ENCODE measurements at places on chromosomes 2 and 18. TPM values are rescaled to one million over a fixed set of nuclear protein-coding genes. Genes with fewer than 3 reads are reported as not detected.

Gene COL5A2
- 1,030 TPM for total RNA-seq

Gene KIAA2012
- total RNA-seq: 0.03 TPM

Gene FLACC1
- 0.75 TPM for total RNA-seq

Gene CEP192
- total RNA-seq: 37.2 TPM

Gene C1QL2
- not detected for total RNA-seq

DNA sequence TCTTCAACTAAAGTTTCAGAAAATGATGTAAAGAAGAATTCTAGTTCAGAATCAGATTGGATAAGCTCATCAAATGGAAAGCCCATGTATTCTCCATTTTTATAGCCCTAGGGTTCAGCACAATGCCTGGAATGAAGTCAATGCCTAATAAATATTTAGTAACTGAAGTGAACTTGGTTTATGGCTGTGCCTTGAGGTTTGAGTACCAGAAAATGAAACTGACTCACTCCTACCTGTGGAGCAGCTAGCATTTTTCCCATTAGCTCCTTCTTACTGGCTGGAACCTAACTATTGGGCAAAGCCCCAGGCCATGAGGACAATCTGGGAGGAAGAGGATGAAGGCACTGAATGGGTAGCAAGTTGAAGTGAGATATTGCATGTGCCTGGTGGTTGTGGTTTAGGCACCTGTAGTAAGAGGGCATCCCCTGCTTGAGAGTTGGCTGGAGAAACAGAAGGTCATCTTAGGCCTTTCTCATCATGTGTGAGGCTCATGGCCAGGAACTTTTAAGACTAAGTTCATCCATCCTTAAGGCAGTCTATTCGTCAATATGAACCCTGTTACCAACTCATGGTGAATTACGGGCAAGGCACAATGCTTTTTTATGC, 85.0 kb upstream of the LYPD1 start:
- no peaks in the 10 kb centered on the region for H3K36me3 ChIP-seq
- no peaks in the 10 kb centered on the region for H3K27me3 ChIP-seq
- H3K4me1 ChIP-seq: peaks cover 25% of the 10 kb centered on the region
- no peak for DNase-seq

- H3K36me3 ChIP-seq: no peaks in the 10 kb centered on the region
- H3K4me3 ChIP-seq: no peak overlapping the region
- no peak overlapping the region for H3K27ac ChIP-seq
- peaks cover 47% of the 10 kb centered on the region for H3K4me1 ChIP-seq
- DNase-seq: peak; percentile 29
Measured at GRCh38 chr2:180519276-180519675, 461.1 kb upstream of the UBE2E3 start.

DNA sequence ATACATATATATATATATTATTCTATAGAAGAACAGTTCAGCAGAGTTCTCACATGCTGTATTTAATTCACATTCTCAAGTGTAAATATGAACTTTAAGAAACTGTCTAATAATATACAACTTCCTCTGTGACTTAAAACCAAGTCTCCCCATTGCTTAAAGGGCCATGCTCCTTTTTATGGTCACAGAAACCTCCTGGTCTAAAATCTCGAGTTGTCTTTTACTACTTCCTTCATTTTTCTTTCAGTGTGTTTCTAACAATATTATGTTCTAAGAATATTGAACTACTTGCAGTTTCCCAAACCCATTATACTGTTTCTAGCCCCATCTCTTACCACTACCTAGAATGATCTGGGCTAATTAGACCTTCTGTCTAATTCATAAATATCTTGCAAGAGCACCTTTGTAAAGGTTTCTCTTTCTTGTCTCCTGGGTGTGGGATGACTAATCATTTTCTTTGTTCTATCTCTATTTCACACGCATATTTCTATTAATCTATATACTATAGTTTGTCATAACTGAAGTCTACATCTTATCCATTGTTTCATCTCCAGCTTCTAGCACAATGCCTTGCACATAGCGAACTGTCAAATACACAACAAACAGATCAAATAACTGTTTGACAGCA, 48.8 kb downstream of the ERBB4 start:
- H3K4me1 ChIP-seq: no peaks in the 10 kb centered on the region
- H3K27me3 ChIP-seq: no peaks in the 10 kb centered on the region
- H3K36me3 ChIP-seq: no peaks in the 10 kb centered on the region
- DNase-seq: no peak

- no peaks in the 10 kb centered on the region for H3K36me3 ChIP-seq
- no peak overlapping the region for H3K4me3 ChIP-seq
- 0 out of 2 replicates have a peak, but pooled peaks cover 7% of the 10 kb centered on the region for H3K4me1 ChIP-seq
- H3K27me3 ChIP-seq: no peaks in the 10 kb centered on the region
- H3K27ac ChIP-seq: no peak overlapping the region
Measured at GRCh38 chr2:143740431-143740830, 611.2 kb downstream of the ARHGAP15 start.

GRCh38 chr2:48169141-48169592, 262.9 kb upstream of the FBXO11 start:
- no peak overlapping the region for H3K4me3 ChIP-seq
- H3K27ac ChIP-seq: no peak overlapping the region
- no peak for DNase-seq

- H3K36me3 ChIP-seq: peaks cover 61% of the 10 kb centered on the region
- no peak overlapping the region for H3K4me3 ChIP-seq
- DNase-seq: no peak
- H3K27ac ChIP-seq: no peak overlapping the region
- H3K4me1 ChIP-seq: peaks cover 6% of the 10 kb centered on the region
Measured at GRCh38 chr2:173955867-173956266, 9.3 kb downstream of the SP3 start.

DNA sequence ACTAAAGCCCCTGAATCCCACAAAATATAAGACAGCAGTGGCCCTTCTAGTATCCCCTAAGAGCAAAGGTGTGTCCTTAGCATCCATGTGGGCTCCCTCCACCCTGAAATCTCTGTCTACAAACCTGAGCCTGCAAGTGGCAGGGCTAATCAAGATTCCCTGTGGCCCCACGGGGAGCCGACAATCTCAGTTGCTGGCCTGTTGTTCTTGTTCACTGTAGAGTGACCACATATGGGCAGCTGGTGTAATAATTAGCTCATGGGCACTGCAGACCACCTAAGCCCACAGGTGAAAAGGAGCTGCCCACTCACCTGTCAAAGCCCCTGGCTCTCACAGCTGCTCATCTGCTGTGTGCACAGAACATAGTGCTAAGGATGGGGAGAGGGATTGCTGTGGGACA, 102.3 kb downstream of the MRO start:
- no peak for DNase-seq
- H3K4me1 ChIP-seq: no peaks in the 10 kb centered on the region
- no peaks in the 10 kb centered on the region for H3K27me3 ChIP-seq
- H3K27ac ChIP-seq: no peak overlapping the region

- no peaks in the 10 kb centered on the region for H3K27me3 ChIP-seq
- no peak overlapping the region for H3K4me3 ChIP-seq
- no peak for DNase-seq
- H3K4me1 ChIP-seq: no peaks in the 10 kb centered on the region
Measured at GRCh38 chr2:88234760-88235159, 64.6 kb downstream of the THNSL2 start.

DNA sequence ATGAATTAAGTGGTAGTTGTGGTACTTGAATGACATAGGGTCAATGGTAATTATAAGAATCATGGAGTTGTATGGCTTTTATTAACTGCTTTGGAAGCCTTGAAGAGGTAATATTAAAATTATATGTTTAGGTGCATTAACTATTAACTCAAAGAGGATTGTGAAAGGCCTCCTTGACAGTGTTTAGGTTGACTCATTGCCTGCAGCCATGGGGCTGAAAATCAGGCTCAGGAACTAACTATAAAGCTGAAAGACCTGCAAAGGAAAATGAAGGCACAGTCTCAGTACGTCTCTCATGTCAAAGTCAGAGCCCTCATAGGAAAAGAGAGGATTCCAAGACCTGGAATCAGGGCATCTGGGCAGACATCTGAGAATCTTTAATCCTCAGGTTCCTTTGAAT, 31.0 kb downstream of the CACNB4 start:
- 0 out of 2 replicates have a peak, but pooled peaks cover 3% of the 10 kb centered on the region for H3K27me3 ChIP-seq
- H3K4me3 ChIP-seq: no peak overlapping the region
- no peak overlapping the region for H3K27ac ChIP-seq
- no peaks in the 10 kb centered on the region for H3K4me1 ChIP-seq
- H3K36me3 ChIP-seq: no peaks in the 10 kb centered on the region

GRCh38 chr2:225041207-225041850, 939 bp downstream of the DOCK10 start:
- H3K36me3 ChIP-seq: 0 out of 2 replicates have a peak, but pooled peaks cover 3% of the 10 kb centered on the region
- H3K4me3 ChIP-seq: peak overlapping the region; percentile 82
- peaks cover 15% of the 10 kb centered on the region for H3K27me3 ChIP-seq
- peaks cover 11% of the 10 kb centered on the region for H3K4me1 ChIP-seq

DNA sequence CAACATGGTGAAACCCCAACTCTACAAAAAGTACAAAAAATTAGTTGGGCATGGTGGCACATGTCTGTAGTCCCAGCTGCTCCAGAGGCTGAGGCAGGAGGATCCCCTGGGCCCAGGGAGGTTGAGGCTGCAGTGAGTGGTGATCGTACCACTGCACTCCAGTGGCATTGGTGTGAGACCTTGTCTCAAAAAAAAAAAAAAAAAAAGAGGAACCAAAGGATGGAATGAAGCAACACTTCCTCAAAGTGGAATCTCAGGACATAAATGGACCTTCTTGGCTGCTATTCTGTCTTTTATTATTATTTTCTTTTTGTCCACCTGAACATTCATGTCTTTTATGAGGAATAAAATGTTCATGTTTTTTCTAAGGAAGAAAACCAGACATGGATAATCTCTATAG, 13.7 kb downstream of the GEMIN6 start:
- H3K36me3 ChIP-seq: no peaks in the 10 kb centered on the region
- no peaks in the 10 kb centered on the region for H3K4me1 ChIP-seq
- no peak overlapping the region for H3K4me3 ChIP-seq
- no peak for DNase-seq

GRCh38 chr2:53886406-53887280, 26.9 kb upstream of the GPR75 start:
- DNase-seq: no peak
- no peaks in the 10 kb centered on the region for H3K4me1 ChIP-seq
- H3K27me3 ChIP-seq: 0 out of 2 replicates have a peak, but pooled peaks cover 2% of the 10 kb centered on the region
- H3K36me3 ChIP-seq: peaks cover 93% of the 10 kb centered on the region

GRCh38 chr2:39772086-39772811, 6.8 kb downstream of the THUMPD2 start:
- no peaks in the 10 kb centered on the region for H3K27me3 ChIP-seq
- DNase-seq: no peak

- no peaks in the 10 kb centered on the region for H3K36me3 ChIP-seq
- H3K4me3 ChIP-seq: no peak overlapping the region
Measured at GRCh38 chr2:240782886-240783818, 36.9 kb downstream of the KIF1A start.

- no peaks in the 10 kb centered on the region for H3K4me1 ChIP-seq
- no peak overlapping the region for H3K27ac ChIP-seq
- H3K27me3 ChIP-seq: no peaks in the 10 kb centered on the region
Measured at GRCh38 chr2:20643060-20643459, 7.8 kb downstream of the HS1BP3 start.

DNA sequence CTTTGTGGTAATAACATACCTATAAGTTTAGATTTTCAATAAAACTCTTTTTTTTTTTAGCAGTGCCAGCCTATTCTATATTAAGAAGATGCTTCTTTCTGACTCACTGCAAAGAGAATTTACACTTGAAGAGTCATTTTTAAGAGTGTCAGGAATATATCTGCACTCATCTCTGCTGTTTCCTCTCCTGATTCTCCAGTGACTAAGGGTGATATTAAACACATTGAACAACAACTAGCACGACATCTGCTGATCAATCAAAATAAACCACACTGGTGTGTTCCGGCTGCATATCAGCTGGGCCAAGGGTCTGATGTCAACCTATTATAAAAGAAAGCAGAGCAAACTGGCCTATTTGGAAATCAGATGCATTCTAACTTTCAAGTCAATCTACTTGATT, 15.0 kb downstream of the RAB27B start:
- no peak overlapping the region for H3K4me3 ChIP-seq
- H3K27me3 ChIP-seq: no peaks in the 10 kb centered on the region
- no peak overlapping the region for H3K27ac ChIP-seq

DNA sequence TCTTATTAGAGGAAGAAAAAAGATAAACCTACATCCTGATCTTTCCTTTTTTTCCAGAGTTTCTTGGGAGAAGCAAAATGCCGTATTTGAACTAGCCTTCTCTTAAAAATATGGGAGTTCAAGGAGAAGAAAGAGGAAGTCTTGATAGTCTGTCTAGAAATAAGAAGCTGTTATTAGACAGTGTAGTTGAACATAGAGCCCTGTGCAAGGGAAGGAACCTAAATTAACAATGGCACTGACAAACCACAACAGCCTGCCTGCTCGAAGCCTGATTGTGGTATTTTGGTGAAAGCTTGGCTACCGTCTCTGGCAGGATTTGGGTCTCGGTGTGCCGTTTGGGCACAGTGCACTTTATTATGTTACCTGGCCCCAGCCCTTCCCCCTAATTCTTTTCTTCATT, 17.1 kb downstream of the SMARCAL1 start:
- DNase-seq: no peak
- peaks cover 57% of the 10 kb centered on the region for H3K36me3 ChIP-seq
- no peak overlapping the region for H3K27ac ChIP-seq
- H3K4me1 ChIP-seq: peaks cover 28% of the 10 kb centered on the region
- no peaks in the 10 kb centered on the region for H3K27me3 ChIP-seq
- no peak overlapping the region for H3K4me3 ChIP-seq

DNA sequence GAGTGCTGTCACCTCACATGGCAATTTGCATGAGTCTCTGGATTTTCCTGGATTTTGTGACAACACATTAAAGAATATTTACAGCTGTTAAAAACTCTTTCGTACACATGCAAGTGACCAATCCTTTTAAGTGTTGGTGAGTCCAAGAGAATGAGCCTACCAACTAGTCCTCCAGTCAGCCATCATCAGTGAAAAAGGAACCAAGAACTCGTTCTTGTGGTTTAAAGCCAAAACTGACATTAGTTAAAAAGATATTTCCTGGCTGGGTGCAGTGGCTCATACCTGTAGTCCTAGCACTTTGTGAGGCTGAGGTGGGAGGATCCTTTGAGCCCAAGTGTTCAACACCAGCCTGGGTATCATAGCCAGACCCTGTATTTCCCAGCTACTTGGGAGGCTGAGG, 215.4 kb upstream of the ITGA4 start:
- no peaks in the 10 kb centered on the region for H3K36me3 ChIP-seq
- no peak overlapping the region for H3K4me3 ChIP-seq
- H3K27ac ChIP-seq: no peak overlapping the region
- no peak for DNase-seq

GRCh38 chr2:15560140-15560987, 770 bp downstream of the NBAS start:
- H3K4me3 ChIP-seq: peak overlapping the region; percentile 56
- peaks cover 10% of the 10 kb centered on the region for H3K4me1 ChIP-seq
- H3K27ac ChIP-seq: peak overlapping the region; percentile 43

- H3K27ac ChIP-seq: no peak overlapping the region
- H3K27me3 ChIP-seq: no peaks in the 10 kb centered on the region
- no peak for DNase-seq
- no peaks in the 10 kb centered on the region for H3K4me1 ChIP-seq
- no peaks in the 10 kb centered on the region for H3K36me3 ChIP-seq
Measured at GRCh38 chr2:86015006-86015405, 90.7 kb downstream of the POLR1A start.

DNA sequence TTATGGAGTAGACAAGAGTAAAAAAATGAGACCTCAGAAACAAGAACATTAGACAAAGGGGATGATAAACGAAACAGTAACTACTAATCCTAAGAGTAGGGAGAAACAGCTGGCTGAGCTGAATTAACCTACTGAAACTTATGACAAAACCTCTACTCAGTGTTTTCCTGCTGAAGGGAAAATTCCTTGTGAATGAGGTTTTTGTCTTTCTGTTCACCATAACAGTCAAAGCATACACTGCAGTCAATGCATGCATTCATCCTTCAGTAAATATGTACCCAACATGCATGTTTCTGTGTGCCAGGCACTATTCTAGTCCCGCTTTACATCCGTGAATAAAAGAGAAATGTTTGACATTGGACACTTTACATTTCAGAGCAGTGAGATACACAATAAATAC, 805.6 kb upstream of the KLHL29 start:
- no peak overlapping the region for H3K27ac ChIP-seq

All from SJSA1 (cell line).